ENCODE measurements at places on chromosomes 12 and 14.

- peak; percentile 96 for DNase-seq
These were observed 1.2 kb downstream of the DNAAF2 start for GRCh38 chr14:49633640-49634546.

DNA sequence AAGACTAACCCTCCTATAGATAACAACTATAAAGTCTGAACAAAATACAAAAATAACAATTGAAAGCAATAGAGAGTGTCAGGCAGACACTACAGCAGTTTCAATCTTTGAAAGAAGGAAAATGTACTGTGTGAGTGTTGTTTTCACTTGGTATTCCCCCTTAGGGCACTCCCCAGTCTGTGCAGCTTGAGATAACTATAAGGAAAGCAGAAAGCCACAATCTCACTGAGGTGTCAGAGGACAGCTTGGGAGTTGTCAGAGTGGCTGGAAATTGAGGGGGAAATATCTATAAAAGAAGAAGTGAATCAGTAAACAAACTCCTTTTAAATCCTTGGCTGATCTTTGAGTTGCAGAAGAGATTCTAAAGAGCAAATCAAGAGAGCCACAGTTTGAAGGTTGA, 364.8 kb downstream of the NELL2 start:
- no peak for DNase-seq

DNA sequence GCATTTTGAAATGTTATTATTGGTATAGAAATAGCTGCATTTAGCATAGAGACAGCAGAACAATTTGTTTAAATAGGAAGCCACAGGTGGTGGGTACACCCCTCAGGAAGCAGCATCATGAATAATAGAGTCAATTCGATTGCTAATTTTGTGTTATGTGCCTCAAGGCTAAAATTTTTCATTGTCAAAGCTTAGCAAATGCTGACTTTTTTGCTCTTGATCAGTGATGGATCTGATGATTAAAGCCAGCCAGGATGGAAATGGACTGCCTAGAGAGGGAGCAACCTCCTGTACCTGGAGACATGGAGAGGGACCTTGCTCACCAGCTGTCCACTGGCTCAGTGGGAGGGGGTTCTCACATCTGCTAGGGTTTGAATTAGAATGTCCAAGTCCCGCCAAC, 4.5 kb upstream of the KRT8 start:
- no peak for DNase-seq

DNA sequence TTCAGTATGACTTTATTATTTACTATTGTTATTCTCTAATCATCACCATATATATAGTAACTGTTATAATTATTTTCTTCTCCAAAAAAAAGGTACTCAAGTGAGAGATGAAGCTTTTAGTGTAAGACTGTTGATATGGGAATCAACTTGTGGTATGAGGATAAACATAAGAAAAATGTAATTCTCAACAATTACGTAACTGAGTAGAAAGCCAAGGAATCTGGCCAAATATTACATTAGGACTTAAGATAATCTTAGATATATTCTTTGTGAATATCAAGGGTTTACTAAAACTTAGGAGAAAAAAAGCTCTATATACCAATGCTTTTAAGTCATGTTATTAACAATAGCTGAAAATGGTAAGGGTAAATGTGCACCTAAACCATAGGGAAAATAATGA, 13.3 kb downstream of the SENP1 start:
- no peak for DNase-seq

DNA sequence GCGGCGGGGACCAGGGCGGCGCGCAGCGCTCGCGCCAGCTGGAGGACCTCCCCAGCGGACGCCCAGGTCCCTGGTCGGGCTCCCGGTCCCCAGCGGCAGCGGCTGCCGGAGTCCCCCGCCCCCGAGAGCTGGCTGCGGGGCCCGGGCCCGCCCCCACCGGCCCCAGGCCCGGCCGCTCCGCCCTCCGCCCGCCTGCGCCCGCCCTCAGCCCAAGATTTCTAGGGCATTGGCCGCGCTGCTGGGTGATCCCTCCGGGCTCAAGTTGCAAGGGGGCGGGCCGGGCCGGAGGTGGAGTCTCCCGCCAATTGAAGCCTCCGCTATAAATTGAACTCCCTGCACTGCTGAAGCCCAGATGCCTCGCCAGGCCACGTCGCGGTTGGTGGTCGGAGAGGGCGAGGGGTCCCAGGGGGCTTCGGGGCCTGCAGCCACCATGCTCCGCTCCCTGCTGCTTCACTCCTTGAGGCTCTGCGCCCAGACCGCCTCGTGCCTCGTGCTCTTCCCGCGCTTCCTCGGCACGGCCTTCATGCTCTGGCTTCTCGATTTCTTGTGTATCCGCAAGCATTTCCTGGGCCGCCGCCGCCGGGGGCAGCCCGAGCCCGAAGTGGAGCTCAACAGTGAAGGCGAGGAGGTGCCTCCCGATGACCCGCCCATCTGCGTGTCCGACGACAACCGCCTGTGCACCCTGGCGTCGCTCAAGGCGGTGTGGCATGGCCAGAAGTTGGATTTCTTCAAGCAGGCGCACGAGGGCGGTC, at the start of gene DIO3:
DIO3 (plus strand) TSS at position 351 of the 752 bp plus-strand sequence.
- DNase-seq, result no peak

- DNase-seq, result no peak
These were observed 229.0 kb downstream of the SLC41A2 start for GRCh38 chr12:104729091-104729490.

- DNase-seq, result no peak
These were observed 33.2 kb downstream of the AKAP3 start for GRCh38 chr12:4615667-4616066.

DNA sequence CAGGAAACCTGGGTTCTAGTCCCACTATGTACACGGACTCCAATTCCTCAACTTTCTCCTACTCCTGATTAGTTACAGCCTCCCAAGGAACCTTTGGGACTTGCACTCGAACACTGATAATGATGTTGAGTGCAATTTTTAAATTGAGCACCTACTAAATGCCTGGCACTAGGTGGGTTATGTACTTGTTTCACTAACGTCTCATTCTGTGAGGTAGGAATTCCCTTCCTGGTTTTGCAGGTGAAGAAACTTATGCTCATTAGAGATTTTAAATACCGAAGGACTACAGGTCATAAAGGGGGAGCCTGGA, 536 bp downstream of the PARPBP start:
- no peak for DNase-seq

- no peak for DNase-seq
These were observed 2.8 kb downstream of the TTC7B start for GRCh38 chr14:90813442-90813841.

DNA sequence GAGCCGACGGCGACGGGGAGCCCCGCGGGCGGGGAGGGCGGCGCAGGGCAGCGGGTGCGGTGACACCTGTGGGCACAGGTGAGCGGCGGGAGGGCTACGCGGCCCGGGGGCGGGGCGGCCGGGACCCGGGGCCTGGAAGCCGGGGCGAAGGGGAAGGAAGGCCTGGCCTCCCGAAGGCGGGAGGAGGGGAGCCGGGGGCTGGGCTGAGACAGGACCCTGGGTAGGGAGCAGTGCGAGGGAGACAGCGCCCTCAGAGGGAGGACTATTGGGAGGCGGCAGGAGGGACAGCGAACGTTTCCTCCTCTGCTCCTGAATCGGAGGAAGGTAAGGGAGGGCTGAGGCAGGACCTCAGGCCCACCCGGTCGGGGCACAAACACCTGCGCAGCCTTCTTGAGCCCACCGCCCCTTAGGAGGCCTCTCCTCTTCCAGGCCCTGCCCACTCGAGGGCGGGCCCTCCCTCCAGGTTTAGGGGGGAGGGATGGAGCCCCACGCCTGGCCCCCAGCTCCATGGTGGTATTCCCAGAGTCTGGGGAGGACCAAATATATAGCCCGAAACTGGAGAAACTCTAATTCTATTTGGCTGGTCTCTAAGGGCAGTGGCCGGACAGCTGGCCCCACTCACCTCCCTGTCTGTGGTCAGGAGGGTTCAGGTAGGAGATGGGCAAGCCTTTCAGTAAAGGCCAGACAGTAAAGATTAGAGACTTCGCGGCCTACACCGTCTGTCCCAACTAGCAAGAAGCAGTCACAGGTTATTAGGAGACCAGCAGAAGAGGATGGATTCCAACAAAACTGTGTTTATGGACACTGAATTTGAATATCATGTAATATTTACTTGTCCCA, 509 bp downstream of the PLEKHG6 start:
- no peak for DNase-seq

GRCh38 chr14:64681796-64682710, 22.2 kb upstream of the PLEKHG3 start:
- DNase-seq, result no peak

DNA sequence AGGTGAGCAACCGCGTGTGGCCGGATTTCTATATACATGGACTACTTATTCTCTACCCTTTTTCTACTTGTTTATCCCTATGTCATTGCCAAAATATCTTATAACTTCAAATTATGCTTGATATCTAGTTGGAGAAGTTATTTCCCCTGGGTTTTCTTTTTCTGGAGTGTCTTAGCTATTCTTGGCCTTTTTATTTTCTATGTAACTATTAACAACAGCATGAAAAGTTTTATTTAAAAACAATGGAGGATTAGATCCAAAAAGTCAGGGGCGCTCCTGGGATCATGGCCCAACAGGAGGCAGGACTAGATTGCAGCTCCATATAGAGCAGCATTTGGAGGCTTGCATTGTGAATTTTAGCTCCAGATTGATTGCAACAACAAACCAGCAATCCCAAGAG, 8.6 kb upstream of the STRAP start:
- no peak for DNase-seq

- DNase-seq, result no peak
These were observed 188.9 kb upstream of the PDZRN4 start for GRCh38 chr12:40999210-40999609.

All from activated CD4-positive, alpha-beta T cell treated with anti-CD3 and anti-CD28 coated beads, Interleukin-2, amount 50 U/mL, for 16 hours (primary cell).